Stimulated activated CD8-positive, alpha-beta memory T cell treated with anti-CD3 and anti-CD28 coated beads, Interleukin-4, amount 100 ng/mL, for 48 hours (primary cell): ENCODE measurements at places on chromosomes 1 and 21.

- no peak for DNase-seq
Measured at GRCh38 chr1:207745839-207746767, 5.8 kb upstream of the CD46 start.

- DNase-seq: peak; percentile 44
Measured at GRCh38 chr1:53715478-53715877, 23.5 kb downstream of the GLIS1 start.

- DNase-seq: no peak
Measured at GRCh38 chr1:116178837-116179236, 67.6 kb downstream of the MAB21L3 start.

- no peak for DNase-seq
Measured at GRCh38 chr1:118360817-118361216, 175.8 kb upstream of the SPAG17 start.

DNA sequence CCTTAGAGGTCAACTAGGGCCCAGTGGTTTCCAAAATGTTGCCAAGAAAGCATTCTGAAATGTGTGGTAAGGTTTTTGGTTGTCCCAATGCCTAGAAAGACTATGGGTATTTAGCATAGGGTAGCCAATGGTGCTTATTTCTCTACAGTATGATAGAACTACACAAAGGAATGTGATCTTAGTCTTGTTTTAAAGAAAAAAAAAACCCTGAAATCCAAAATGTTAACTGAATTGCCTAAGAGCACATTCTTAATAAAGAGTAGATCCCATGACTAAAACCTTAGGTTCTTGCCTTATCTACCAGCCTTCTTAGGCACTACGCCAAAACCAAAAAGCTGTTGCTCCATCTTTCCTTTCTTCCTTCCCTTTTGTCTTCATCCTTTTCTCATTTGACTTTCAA lies 428.2 kb downstream of the MRPL39 start:
- DNase-seq: no peak

GRCh38 chr21:36260802-36261201 lies 59.2 kb upstream of the MORC3 start:
- no peak for DNase-seq

DNA sequence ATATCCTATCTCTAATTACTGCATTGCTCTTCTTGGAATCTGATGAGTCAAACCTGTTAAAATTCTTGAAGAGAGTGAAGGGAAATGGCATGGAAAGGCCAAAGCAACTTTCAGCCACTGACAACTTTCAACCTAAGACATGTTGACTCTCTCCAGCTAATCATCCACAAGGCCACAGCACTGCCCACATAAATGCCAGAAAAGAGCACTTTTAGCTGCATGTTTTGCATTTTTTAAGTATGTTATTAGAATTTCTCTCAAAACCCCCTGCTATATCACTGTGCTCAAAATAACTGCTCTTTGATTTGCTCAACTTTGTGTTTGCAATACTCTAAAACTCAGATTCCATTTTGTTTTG lies 352.5 kb downstream of the ADGRL2 start:
- DNase-seq: no peak

- no peak for DNase-seq
Measured at GRCh38 chr21:38266732-38267131, 9.9 kb downstream of the KCNJ15 start.

GRCh38 chr21:44850905-44851657 lies 22.4 kb downstream of the PTTG1IP start:
- DNase-seq: no peak

- DNase-seq: no peak
Measured at GRCh38 chr1:50421366-50421748, 1.9 kb downstream of the DMRTA2 start.

DNA sequence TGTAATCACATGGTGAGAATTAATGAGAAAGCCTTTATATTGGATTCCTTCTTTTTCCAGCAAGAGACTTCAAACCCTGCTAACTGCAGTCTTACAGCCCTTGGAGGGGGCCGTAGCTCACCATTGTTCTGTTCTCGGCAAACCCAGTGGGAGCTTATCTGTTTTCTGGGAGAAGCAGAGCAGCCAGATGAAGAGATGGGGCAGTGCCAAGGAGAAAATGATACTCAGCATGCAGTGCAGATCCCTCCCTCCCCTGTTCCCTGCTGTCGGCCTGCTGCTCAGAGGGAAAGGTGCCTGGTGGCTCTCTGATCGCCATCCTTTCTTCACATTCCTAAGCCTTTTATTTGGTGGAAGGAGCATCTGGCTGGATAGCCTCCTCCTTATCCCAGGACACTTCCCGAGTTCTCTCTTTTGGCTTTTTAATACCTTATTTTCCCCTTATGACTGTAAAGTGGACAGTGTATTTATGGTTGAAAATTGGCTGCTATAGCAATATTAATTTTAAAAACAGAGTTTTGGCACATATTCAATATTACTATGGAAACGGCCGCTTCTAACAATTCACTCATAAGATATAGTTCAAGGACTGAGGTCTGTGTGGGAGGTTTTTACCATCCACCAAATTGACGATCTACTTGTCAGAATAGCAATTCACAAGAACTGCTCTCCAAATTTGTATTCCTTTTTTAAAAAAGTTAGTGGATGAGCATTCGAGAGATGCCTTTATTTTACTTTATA lies 203.4 kb downstream of the CRB1 start:
- no peak for DNase-seq
